ENCODE measurements at places on chromosomes 1 and 21. TPM values are rescaled to one million over a fixed set of nuclear protein-coding genes. Genes with fewer than 3 reads are reported as not detected.

PROX1 gene
- 15.3 TPM for total RNA-seq

CRNN gene
- not detected for total RNA-seq

DNA sequence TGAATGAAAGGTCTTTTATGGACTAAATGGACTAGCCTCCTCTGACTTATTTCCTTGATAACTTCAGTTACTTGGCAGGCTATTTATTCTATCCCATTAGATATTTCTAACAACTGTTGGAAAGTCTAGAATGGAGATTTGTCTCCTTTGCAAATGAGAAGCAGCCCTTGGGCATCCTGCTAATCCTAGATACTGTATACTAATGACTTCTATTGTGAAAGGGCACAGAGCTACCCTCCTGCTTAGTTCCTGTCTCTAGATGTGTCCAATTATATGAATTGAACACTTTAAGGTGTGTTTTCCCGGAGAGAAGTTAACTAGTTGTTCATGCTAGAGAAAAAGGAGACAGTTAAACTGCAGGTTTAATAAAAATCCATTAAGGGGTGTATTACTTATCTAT, 10.2 kb upstream of the NCMAP start:
- DNase-seq, result no peak

- no peak for DNase-seq
These were observed 27.0 kb downstream of the MRPS6 start for GRCh38 chr21:34100337-34100736.

DNA sequence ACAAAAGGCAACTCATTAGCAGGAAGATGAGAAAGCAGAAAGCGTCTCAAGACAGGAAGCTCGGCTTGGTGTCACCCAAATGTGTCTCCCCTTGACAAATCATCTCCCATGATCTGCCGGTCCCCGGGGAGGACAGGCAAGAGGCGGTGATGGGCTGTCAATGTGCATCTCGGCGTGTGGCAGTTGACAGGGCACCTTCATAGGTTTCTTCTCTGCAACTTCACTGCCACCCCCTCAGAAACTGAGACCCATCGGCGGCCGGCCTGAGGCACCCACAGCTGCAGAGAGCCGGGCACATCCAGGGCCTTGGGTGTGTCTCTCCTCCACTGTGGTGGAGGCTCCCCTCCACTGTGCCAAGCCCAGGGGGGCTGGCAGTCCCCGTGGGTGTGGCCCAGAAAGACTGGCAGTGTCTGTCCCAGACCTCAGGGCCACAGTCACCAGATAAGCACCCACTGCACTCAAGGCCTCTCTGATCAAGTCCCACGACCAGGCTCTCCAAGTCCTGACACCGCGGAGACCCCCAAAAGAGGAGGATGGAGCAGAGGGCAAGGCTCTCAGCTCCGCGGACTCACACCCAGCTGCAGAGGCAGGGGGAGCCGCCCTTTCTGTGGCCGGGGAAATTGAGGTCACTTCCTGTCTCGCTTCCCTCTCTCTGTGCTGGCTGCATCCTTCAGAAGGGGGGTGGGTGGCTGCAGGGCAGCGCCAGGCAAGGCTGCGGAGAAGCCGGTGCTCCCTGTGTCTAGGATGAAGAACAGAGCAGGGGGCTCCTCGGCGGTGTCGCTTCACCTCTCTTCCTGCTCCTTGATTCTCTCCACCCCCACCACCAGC, 39.6 kb upstream of the LBR start:
- no peak for DNase-seq
